Globus pallidus (tissue), 1 donor: ENCODE measurements at places on chromosomes 13 and 19.

DNA sequence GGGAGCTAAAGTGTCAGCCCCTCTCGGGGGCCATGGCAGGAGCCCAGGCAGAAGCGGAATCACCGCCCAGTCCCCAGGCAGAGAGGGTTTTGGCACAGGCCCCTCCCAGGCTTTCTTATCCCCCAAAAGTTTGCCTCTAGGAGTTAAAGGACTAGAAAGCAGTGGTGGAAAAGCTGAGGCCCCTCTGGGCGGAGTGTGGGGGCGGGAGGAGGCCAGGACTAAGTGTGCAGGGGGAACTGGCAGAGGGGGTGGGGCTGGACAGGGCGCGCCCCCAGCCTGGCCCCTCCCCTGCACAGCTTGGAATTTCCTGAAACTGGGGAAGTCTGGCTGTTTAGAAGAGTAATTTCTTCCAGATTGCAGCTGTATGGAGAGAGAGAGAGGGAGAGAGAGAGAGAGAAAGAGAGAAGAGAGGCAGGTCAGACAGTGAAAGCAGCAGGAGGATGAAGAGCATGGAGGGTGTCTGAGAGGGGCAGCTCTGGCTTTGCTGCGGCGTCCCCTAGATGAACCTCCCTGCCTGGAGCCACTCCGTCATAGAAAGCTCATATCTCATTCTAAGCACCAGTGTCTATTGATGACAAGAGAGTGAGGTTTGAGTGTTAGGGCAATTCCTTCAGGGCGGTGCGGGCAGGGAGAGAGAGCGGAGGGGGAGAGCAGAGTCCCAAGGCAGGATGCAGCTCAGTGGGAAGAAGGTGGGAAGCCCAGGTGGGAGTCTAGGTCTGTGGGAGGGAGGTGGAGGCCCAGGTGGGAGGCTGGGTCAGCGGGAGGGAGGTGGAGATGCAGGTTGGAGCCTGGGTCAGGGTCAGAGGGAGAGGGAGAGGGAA lies at the start of gene CDC42EP5:
CDC42EP5 (minus strand) TSS at position 226 of the 821 bp plus-strand sequence. CDS start 7,749 bp downstream, outside the sequence.
- DNase-seq: no peak

- DNase-seq: peak; percentile 33
Observed at GRCh38 chr13:57857945-57858344, 226.4 kb downstream of the PCDH17 start.

DNA sequence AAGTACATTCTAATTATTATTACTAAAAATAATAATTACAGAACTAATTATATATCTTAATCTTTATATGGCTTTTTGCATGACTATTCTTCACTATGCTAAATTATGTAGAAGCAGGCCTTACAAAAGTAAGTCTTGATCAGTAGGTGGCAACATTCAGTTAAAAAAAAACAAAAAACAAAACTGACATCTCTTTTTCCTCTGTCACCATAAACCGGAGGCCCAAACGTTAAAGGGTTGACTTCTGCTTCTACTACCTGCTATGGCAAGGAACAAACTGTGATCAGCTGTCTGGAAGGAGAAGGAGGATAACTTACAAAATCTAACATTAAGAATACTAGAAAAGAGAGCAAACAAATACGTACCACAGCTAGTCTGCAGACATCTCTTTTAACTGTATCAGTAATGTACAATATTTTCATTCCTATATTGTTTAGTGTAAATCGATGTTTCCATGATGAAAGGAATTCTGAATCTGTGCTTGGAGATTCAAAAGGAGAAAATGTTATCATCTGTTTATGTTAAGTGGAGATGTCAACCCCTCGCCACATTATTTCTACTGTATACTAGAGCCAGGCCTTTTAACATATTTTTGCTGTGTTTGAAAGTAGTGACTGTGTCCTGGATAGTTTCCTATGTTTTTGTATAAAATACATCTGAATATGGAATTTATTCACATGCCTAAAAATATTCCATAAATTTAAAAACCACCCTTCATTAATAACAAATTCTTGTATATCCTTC lies 1525.4 kb downstream of the SLITRK1 start:
- peak; percentile 39 for DNase-seq

DNA sequence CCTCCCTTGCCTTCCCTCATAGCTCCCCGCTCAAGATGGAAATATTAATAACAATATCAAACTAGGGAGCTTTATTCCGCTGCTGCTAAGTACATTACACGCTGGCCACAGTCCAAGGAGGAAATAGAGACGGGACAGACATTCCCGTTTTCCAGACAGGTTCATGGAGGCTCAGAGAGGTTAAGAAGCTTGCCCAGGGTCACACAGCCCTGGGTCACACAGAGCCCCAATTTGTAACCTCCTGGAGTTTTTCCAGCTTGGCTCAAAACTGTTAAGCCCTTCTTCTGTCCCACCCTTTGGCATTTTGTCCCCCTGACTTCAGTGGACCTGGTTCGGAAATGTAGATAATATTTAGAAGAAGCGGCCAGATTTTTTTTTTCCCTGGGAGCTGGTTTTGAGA lies 2.0 kb downstream of the BICRA start:
- no peak for DNase-seq

DNA sequence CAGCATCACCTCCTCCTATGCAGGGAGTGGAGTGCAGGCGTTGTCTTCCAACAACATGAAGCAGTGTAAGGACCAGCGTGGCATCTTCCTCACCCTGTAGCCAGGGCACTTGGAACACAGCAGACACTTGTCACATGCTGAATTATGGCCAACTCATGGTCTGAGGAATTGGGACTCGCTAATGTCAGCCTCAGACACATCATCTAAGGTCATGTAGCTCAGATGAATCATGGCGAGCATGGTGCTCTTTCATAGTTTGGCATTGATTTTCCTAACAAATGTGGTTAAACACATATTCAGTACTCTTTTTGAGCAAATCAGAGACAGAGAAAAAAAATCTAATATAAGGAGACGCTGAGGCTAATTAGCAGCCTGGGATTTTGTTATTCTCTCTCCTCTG lies 99.6 kb upstream of the SGCG start:
- DNase-seq: no peak

GRCh38 chr13:25117312-25117711 lies 21.4 kb downstream of the PABPC3 start:
- DNase-seq: no peak

GRCh38 chr13:30690282-30691188 lies 44.8 kb upstream of the ALOX5AP start:
- peak; percentile 44 for DNase-seq

- DNase-seq: peak; percentile 55
Observed at GRCh38 chr19:32651729-32652140, 23.2 kb downstream of the ANKRD27 start.
